ENCODE measurements at places on chromosomes 7 and 10.
A peak's percentile ranks its signal among the peaks of the same experiment; 100 is the strongest.

- no peak for DNase-seq
Measured at GRCh38 chr7:89549768-89550167, 604.5 kb upstream of the STEAP1 start.

DNA sequence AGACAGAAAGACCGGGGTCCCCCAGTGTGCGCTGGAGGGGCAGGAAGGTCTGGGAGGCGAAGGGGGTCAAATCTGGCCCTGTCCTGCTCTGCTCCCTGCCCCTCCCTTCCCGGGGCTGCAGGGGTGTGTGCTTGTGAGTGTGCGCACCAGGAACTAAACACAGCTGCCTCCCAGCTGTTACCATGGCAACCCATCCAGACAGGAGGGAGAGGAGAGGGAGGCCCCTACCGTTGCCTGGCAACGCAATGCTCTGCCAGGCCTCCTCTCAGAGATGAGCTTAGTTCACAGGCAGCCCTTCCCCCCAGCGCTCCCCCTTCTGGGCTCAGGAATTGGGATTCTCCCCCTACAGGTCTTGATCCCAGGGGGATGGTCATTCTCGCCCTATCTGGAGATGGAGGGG is 6.1 kb downstream of the NYAP1 start:
- peak; percentile 53 for DNase-seq

GRCh38 chr10:122282253-122282671 is 11.2 kb downstream of the BTBD16 start:
- DNase-seq: no peak

GRCh38 chr10:102316421-102316820 is 71.1 kb downstream of the GBF1 start:
- DNase-seq: no peak

DNA sequence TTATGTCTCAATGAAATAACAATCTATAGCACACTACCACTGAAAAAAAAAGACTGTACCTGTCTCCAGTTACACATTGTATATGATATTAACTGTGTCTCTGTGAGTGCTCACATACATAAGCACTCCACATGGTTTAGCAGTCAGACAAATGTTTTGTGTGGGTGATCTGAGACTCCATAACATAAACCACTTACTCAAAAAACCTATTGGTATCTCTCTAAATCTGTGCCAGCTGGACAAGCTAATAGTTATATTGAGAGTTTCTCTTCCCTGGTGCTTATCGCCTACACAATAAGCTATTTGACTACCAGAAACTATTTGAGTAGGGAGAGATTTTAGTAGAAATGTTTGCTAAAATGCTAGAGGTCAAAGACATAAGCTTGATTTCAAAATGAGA is 190.1 kb upstream of the AGR3 start:
- DNase-seq: no peak
